ENCODE measurements at places on chromosomes 6 and 20.
A peak's percentile ranks its signal among the peaks of the same experiment; 100 is the strongest.

GRCh38 chr6:54800050-54800600, 46.4 kb upstream of the FAM83B start:
- DNase-seq = no peak

GRCh38 chr6:19643287-19643686, 193.9 kb upstream of the ID4 start:
- DNase-seq = no peak

DNA sequence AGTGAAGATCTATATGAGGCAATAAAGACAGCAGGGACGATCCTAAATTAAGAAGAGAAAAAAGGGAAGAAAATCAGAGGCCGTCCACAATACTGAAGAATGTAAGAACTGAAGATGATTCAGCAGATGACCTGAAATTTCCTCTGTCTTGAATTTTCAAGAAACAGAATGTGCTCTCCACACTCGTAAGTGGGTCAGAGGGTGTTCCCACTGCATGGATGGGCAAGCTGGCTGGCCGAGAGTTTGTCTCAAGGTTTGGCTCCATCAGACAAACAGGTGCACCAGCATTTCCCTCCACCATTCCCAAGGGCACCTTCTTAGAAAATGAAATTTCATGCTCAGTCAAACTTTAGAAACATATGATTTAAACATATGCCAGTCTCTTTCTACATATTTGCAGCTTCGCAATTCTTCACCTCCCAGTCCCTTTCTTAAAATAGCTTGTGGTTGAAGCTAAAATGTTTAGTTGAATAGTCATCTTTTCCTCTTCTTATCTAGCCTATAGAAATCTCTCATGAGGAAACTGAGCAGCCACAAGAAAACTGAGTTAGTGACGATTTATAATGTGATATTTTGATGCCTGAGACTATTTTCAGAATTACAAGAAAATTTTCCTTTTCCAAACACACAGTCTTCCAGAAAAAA, 576.4 kb downstream of the PRKN start:
- no peak for DNase-seq

DNA sequence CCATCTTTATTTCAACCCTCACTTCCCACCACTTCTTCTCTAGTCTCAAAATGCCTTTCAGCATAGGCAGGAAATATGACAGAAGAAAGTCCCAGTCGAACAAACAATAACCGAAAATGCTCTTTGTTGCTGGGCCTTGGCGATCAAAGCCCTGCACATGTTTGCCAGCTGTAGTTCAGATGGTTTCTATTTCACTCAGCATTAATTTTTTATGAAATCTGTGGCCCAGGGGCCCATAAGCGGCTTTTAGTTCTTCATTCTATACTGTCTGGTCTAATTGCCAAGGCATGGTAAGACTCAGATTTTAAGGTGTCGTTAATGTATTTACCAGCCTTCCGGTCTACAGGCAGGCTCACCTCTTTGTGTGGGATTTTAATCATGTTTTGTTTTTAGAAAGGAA, 10.9 kb upstream of the F13A1 start:
- DNase-seq = no peak

DNA sequence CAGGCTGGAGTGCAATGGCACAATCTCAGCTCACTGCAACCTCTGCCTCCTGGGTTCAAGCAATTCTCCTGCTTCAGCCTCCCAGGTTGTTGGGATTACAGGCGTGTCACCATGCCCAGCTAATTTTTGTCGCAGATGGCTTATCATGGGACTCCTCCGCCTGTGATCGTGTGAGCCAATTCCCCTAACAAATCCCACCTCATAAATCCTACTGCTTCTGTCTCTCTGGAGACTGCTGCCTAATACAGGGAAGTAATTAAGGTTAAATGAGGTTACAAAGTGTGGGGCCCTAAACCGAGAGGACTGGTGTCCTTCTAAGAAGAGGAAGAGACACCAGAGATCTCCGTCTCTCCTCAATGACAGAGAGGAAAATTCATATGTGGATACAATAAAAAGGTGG, 52.0 kb downstream of the TRPC4AP start:
- no peak for DNase-seq

GRCh38 chr20:38815446-38815845, 9.9 kb downstream of the PPP1R16B start:
- DNase-seq = no peak

GRCh38 chr6:159729598-159730331, 2.5 kb downstream of the WTAP start:
- no peak for DNase-seq

- DNase-seq = no peak
Measured at GRCh38 chr6:85726206-85726605, 83.5 kb upstream of the SYNCRIP start.

DNA sequence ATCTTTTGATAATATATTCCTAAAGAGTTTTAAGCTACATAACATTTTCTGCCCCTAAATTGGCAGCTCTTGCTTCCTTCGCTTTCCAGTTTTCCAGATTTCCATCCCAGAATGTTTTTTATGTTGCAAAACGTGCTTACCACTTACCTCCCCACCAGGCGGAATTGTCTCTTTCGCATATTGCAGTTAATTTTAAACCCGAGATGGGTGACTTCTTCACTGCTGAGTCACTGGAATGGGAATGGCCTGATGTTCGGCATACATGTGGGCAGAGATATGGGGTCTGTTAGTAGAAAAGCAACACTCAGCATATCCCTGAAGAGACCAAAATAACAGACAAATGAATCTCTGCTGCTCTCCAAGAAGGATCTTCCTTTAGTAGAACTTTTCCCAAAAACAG, 491.2 kb downstream of the PREX1 start:
- DNase-seq = no peak

DNA sequence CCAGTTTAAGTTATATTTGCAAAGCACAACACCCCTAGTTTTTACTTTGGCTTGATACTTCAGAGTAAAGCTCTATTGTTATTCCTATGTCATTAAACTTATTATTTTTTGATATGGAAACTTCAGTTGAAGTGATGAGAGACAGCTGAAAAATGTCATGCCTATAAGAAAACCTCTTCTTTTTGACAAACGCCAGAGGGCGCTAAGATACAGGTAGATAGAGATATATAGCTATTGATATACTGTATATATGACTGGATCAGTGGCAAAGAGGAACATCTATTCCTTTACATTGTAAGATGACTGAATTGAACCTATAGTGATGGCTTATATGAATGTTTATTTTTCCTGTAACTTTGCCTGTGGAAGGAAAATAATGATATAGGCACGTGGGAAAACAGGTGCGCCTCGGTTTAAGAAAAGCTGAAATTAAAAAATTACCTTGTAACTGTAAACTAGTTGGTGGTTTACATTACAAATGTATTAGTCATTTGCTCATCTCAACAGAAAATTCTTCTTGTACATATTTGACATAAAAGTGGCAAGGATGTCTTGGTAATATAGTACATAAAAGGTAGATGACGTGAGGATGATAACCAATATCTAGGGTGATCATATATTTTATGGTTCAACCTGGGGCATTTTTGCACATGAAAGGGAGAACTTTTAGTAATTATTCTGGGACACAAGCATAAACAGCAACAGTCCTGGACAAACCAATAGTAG, 74.1 kb downstream of the LAMA4 start:
- DNase-seq = peak; percentile 16

DNA sequence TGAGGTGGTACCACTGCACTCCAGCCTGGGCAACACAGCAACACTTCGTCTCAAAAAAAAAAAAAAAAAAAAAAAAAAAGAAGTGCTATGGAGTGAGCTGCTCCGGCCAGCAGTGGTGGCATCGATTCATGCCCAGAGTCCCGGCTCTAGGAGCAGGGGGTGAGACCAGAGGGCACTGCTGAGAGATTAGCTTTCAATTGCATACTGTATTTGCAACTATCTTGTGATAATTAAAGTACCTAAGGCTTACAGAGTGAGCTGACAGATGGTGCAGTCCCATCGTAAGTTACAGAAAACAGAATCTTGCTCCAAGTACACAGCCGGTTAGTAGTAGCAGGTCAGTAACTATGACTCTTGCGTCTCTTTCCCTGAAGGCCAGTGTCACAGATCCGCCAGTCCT, 31.5 kb downstream of the TMEM14B start:
- DNase-seq = no peak

GRCh38 chr6:116255246-116255800, 1.4 kb upstream of the TSPYL4 start:
- DNase-seq = no peak

DNA sequence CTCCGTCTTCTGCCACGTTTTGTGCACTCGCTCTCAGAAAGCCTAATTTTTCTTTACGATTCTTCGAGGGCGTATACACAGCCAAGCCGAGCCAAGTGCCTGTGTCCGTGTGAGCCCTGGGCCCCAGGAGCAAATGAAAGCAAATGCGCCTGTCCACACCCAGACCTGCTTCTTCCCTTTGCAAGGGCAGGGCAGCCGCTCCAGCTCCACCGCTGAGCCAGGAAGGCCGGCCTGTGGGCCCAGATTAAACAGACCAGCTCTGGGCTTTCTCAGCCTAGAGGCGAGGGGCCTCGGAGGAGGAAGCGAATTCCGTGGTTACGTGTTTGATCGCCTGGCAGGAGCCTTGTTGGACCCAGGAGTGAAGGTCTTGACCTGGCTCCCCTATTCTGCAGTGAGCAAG, 184.6 kb downstream of the SMOC2 start:
- DNase-seq = no peak

GRCh38 chr6:34238585-34239499, 2.2 kb downstream of the HMGA1 start:
- DNase-seq = no peak

DNA sequence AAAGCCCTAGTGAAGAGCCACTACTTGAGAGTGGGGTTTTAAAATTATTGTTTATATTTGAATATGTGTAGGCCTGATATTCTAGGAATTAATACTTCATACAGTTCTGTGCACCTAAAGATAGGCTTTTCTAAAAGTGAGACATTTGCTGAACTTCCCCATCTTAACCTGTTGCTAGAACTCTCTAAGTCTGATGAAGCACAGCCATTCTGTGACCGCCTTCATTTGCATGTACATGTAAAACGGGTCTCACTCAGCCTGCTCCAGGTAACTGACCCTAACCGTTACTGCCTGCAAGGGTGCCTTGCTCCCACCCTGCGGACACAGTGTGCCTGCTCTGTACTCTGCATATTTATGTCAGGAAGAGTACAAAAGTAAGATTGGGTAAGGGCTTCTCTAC, 44.3 kb upstream of the IRF4 start:
- no peak for DNase-seq

- DNase-seq = no peak
Measured at GRCh38 chr20:59102841-59103299, 60.3 kb upstream of the PRELID3B start.

GRCh38 chr20:63230800-63231268, 4.9 kb upstream of the BIRC7 start:
- DNase-seq = no peak

DNA sequence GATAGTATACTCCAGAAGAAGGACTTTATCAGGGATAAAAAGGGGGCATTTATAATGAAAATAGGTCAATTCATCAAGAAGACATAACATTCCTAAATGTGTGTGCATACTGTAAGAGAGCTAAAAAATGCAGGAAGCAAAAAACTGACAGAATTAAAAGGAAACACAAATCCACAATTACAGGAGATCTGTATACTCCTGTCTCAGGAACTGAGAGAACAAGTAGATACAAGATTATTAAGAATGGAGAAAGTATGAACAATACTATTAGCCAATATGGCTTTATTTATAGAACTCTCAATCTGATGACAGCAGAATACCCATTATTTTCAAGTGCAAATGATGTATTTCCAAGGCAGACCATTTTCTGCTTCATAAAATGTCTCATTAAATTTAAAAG, 167.7 kb upstream of the BMP5 start:
- no peak for DNase-seq

DNA sequence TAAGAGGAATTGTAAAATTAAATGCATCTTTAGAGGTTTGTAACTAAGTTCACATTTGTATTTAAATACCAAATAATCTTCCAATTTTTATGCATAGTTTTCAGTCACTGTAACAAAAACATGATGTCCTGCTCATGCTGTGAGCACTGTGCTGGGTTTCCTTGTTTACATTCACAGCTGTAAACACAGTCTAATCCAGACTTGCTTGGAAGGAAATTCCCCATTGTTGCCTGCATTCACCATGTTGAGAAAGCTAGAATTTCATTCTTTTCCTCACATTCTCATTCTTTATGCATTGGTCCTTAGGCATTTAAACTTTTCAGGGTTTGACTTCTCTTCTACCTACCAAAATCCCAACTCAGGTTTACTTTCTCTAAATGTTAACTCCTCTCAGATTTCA, 242.0 kb upstream of the TBX18 start:
- DNase-seq = no peak

DNA sequence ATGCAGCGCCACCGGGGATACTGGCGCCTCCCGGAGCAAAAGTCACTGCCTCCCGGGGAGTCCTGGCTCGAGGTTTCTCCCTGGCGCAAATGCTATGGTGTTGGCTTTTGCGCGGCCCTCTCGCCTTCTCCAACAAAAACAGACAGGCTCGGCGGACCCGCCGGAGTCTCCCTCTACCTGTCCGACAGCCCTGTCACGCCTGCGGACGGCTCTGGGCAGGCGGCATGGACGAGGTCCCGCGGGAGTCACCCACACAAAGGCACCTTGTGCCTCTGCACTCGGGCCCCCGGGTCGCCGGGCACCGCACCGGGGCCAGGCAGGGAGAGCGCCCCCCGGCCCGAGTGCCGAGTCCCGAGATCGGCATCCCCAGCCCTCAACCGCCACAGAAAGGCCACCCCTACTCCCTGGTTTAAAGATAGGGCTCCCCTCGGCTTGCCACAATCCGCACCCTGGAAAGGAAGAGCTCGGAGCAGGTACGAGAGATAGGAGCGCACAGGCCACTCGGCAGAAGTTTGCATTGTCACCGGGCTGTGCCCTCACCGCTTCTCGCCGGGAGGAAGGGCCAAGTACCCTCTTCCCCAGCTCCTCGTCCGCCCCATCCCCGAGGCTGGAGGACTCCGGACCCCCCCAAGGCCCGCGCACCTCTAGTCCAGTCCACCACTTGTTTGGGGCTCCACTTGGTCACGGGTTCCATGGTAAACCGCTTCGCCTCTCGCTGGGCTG, 903 bp downstream of the CNKSR3 start:
- no peak for DNase-seq

- no peak for DNase-seq
Measured at GRCh38 chr20:32203356-32204204, 4.0 kb downstream of the PLAGL2 start.

DNA sequence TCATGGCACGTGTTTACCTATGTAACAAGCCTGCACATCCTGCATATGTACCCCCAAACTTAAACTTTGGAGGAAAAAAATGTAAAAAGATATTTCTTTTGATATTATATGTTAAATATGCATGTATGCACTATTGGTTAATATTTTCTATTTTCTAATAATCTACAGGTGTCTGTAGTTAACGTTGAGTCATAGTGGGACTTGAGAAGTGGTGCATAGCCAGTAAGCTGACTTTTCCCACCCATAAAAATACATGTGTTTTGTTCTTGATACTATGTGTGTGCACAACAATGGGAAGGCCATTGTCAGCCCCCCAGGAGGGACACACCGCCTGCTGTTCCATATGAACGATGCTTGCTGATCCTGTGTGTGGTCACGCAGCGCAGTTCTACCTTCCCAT, 49.1 kb downstream of the FAM120B start:
- no peak for DNase-seq

- no peak for DNase-seq
Measured at GRCh38 chr20:15100506-15101160, 763.2 kb upstream of the FLRT3 start.

All from activated CD8-positive, alpha-beta memory T cell treated with anti-CD3 and anti-CD28 coated beads for 4 hours (primary cell).